ENCODE measurements at places on chromosomes 2 and 18.
A peak's percentile ranks its signal among the peaks of the same experiment; 100 is the strongest.

- no peak for DNase-seq
These were observed 5.0 kb downstream of the EVX2 start for GRCh38 chr2:176078541-176079284.

DNA sequence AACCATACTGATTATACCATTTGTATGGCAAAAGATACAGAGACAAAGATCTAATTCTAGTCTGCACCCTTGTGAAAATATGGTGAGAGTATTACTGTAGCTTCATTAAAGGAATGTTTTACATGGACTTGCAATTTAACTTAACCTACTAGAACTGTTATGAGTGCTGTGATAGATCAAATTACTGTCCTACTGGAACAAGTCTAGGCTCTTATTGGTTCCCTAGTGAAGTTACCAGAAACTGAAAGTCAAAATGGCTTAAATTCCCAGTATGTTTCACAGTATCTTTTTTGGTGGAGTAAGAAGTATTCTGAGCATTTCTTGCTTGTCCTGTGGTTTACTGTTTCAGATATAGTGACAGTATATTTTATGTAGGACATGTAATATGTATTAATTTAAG, 3.8 kb upstream of the TBR1 start:
- DNase-seq, result no peak

GRCh38 chr18:57776354-57776753, 26.8 kb downstream of the ATP8B1 start:
- no peak for DNase-seq

- DNase-seq, result no peak
These were observed 91.6 kb downstream of the BIN1 start for GRCh38 chr2:127015106-127015910.

DNA sequence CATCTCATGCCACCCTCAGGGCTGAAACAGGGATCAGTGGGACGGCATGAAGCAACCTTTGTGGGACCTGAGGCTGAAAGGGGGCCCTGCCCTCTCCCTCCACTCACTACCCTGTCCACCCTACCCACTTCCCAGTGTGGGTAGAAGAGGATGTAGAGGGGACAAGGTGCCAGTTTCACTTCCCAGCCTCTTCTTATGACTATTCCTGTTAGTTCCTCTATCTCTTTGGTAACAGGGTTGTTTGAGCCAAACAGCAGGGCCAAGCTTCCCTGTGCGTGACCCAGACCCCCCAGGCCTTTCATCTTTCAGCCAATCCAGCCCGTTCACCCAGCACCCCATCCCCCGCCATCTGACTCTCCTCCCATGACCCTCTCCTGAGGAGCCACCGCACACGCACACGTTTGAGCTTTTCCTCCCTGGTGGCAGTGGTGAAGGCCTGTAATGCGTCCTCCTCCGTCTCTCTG, 82.3 kb downstream of the STPG4 start:
- no peak for DNase-seq

GRCh38 chr2:86441882-86442641, 891 bp downstream of the KDM3A start:
- DNase-seq, result peak; percentile 72

- no peak for DNase-seq
These were observed 138.5 kb downstream of the MEIS1 start for GRCh38 chr2:66573416-66573815.

DNA sequence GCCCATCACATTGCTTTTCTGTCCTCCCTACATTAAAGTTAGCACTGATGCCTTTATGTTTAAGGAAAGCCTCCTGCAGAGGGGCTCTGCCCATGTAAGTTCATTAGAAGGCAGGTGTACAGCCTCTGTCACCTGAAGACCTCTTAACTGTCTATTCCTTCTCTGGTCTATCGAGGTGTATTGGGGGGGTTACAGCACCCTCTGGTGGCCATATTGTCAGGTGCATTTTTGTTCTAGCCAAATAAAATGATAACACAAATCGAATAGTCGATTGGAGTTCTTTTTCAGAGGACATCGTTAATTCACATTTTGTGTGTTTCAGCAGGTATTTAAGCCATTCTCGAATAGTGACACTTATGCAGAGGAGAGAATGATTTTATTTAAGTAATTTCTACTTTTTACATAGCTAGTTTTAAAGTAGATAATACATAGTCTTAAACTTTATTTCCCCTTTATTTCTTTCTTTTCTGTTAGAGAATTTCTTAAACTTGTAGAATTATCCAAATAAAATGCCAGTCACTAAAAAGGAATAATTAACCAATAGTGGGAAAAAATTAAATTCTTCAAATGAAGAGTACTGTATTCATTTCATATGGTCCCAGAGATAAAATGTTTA, 136.8 kb downstream of the NEDD4L start:
- peak; percentile 80 for DNase-seq

DNA sequence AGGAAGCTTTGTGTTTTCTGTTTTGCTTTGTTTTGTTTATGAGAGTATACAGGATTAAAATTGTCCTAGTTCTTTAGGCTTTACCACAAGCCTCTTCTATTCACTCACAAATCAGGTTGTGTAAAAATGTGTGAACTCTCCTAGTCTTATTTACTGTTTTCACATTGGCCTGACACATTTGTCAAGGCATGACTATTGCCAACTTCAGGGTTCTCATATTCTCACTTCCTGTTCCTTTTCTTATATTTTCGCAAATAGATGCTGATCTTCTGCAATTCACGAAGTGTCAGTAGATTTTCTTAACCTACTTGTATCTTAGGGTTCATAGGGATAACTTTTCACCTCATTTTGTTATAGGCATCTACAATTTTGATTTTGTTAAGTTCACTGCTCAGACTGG, 67.1 kb downstream of the CCDC102B start:
- DNase-seq, result no peak

DNA sequence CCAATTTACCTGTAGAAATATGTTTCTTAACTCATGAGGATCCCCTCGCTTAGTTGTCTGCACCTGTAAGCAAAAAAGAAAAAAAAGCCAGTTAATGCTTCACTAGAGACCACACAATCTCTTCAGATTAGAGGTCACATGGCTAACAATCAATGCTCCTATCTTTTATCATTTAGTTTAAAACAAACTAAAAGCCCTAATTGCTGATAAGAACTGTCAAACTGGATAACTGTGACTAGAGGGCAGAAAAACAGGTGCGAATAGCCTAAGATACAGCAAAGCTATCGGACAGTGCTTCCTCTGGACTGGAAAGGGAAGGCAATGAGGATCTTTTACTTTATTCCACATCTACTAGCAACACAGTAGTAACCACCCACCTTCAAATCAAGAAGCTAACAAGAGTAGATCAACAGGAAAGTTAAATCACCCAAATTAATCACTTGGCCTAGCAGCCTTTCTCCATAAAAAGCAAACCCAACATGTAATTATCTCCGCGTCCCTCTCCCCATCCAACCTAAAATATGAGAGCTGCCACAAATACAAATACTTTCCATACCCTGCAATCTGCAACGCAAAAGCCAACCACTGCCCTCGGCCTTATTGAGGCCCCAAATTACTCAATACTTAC, 734 bp downstream of the SLC25A12 start:
- no peak for DNase-seq

DNA sequence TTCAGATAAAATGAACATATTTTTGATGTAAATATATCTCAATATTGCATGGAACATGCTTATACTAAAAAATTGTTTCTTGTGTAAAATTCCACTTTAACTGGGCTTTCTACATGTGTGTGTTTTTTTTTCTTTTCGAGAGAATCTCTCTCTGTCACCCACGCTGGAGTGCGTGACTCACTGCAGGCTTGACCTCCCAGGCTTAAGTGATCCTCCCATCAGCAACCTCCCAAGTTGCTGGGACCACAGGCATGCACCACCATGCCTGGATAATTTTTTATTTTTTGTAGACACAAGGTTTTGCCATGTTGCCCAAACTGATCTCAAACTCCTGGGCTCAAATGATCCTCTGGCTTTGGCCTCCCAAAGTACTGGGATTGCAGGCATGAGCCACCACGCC, 254.6 kb downstream of the LOXHD1 start:
- DNase-seq, result no peak

DNA sequence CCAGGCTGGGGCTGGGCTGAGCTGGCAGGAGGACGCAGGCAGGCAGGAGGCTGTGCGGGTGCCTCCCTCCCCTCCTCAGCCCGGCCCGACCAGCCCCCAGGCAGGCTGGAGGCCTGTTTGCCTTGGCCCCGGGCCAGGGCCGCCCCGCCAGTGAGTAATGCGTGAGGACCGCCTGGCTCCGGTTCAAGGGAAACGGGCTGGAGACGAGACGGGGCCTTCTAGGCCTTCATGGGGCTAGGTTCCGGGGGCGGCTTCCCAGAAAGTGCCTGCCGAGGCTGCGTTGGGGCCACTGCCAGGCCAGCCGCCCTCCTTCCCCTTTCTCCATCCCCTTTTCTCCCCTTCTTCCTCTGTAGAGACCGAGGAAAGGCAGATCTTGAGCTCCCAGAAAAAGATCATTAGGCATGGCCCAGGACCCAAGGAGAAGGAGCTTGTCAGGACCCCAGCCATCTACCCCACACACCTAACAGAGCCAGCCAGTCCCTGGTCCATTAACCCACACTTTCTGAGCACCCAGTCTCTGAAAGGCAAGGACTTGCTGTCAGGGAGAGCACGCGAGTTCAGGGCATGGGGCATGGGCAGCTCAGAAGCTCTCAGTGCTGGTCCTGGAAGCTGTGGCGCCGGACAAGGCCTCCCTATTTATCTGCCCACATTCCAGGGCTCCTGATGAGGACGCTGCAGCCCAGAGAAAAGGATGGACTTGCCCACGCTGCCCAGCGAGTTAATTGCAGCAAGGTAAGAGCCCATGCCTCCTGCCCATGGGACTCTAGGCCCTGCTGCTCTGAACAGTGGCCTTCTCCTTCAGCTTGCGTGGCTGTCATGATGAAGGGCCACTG, 48.5 kb downstream of the SMAD7 start:
- peak; percentile 46 for DNase-seq

DNA sequence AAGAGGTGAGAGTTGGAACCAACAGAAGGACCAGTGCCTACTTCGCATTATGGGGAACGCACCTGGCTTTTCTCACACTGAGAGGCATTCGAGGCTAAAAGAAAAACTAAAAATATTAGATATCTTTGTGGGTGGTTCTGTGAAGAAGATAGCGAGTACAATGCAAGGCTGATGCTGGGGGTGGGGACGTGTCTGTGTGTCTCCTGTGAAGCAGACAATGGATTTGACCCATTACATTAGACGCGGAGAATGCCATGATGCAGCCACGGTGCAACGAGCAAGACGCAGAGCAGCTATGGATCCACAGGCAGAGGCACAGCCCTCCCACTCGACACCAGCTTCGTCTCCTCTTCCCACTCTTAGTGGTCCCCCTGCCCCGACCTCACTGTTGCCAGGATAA, 61.0 kb downstream of the ADCY3 start:
- DNase-seq, result no peak

DNA sequence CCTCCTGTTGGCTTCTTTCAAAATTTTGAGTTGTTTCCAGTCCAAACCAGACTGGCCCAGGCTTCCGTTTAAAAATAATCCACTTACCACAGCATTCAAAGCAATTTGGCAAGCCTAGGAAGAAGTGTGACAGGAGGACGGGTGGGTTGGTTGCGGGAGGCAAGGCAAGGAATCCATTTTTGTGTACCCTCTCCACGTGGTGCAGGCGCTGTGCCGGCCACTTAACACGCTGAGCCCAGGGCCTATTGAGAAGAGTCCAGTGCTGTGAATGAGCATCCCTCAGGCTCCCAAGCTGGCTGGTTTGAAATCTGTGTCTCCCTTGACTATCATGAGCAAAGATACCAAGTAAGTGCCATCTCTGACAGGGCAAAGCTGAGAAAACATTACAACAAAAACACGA, 160.9 kb downstream of the NCKAP5 start:
- DNase-seq, result no peak

DNA sequence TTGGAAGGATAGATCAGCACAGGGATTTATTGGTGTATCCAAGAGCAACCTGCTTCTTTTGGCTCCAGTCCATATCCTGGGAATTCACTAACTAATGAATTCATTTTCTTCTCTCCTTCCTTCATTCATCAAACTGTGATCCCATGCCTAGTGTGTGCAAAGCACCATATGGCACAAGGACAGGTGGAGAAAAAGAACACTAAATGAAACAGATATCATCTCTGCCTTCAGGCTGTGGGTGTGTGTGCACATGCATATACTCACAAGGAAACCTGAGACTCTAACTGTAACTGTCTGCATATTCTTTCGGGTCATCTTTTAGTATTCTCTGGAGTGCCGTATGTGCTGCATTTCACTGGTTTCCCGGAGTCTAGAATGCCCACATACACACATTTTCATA, 20.2 kb downstream of the TNP1 start:
- DNase-seq, result no peak

DNA sequence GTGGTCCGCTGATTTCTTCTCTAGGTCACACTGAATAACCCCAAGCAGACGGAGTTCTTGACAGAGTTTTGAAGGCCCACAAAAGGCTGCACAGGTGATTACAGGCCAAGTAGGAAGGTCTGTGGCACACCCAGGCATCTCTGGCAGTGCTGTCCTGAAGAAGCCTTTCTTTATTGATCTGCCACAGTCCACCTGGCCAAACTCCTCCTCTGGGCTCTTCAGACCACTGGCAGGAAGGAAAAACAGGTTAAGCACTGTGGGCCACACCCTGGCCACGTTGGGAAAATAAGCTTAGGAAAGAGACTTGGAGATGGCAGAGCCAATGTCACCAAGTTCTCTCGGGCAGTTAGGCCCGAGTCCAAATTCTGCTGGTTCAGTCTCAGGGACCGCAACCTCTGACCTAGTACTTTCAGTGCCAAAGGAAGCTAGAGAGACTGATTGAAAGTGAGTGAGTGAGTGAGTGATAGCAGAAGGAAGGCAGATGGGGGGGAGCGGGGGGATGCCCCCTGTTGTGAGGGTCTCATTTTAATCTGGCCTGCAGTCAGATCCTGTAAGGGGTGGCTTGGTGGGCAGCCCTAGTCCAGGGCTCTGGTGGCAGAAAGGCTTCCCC, 102.9 kb downstream of the TGFA start:
- no peak for DNase-seq

DNA sequence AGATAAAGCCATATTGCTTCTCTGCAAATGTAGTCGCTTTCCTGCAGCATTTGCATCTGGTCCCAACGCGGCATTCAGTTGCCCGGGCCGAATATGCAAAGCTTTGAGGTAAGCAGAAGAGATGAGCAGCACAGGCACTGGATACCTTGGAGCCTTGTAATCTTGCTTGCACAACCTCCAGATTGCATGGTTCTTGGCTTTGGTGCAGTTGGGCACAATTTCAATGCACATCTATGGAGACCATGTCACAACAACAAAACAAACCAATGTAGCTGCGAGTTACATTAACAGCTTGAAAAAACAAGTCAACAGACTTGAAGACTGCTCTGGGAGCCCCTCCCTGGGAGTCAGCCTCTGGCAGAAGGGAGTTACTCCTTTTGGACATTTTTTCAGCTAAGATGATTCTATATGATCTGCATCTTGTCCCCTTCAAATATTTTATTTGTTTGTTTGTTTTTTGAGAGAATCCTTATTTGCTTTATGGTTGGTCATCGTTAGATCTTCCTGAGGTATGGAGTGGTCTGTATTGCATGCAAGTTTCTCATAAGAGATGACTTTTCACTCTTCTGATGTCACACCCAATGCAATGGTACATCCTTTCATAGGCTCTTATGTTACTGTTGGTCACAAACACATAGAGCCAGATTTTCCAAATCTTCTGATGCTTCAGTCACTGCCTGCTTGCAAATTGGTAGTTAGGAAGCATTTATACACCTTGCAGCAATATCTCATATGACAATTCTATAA, 113.5 kb downstream of the EFEMP1 start:
- DNase-seq, result no peak

- DNase-seq, result peak; percentile 59
These were observed 98.5 kb downstream of the DSEL start for GRCh38 chr18:67417864-67418523.

- DNase-seq, result no peak
These were observed 155.4 kb upstream of the FSIP2 start for GRCh38 chr2:185583058-185583816.

GRCh38 chr18:56977771-56978170, 169.1 kb upstream of the BOD1L2 start:
- no peak for DNase-seq
